ENCODE measurements at places on chromosomes 4 and X. TPM values are rescaled to one million over a fixed set of nuclear protein-coding genes. Genes with fewer than 3 reads are reported as not detected.

GRCh38 chr4:186104890-186105646, 564 bp downstream of the FAM149A start:
- peak; percentile 62 for DNase-seq

Gene FRYL
- 45.7 TPM for polyA plus RNA-seq

DNA sequence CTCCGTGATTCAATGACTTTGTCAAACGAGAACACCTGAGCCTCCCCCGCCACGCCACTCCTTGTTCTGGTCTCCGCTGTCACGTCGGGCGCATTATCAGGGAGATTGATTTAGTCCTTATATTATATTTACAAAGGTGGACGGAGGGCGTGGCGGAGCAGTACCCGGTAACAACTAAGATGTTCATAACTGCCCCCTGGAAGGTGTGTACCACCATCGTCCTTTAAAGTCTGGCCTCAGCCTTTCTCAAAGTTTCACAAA, 284.2 kb downstream of the PACRGL start:
- DNase-seq: no peak

GRCh38 chrX:139708067-139708466, at the start of gene MCF2:
TSS of gene MCF2 (minus strand) at chrX:139708167. CDS start at chrX:139651744, 56,423 bp downstream.
- DNase-seq: no peak

DNA sequence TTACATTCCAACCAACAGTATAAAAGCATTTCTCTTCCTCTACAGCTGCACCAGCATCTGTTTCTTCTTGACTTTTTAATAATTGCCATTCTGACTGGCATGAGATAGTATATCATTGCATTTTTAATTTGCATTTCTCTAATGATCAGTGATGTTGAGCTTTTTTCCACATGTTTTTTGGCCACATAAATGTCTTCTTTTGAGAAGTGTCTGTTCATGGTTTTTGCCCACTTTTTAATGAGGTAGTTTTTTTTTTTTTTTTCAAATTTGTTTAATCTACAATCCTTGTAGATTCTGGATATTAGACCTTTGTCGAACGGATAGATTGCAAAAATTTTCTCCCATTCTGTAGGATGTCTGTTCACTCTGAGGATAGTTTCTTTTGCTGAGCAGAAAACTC, 39.5 kb upstream of the TBC1D19 start:
- no peak for DNase-seq

- DNase-seq: no peak
Observed at GRCh38 chr4:148030193-148030873, 298.4 kb downstream of the ARHGAP10 start.

Gene SAGE1
- polyA plus RNA-seq: not detected

Gene IQSEC2
- 19.3 TPM for polyA plus RNA-seq

Gene RTL9
- 0.31 TPM for polyA plus RNA-seq

DNA sequence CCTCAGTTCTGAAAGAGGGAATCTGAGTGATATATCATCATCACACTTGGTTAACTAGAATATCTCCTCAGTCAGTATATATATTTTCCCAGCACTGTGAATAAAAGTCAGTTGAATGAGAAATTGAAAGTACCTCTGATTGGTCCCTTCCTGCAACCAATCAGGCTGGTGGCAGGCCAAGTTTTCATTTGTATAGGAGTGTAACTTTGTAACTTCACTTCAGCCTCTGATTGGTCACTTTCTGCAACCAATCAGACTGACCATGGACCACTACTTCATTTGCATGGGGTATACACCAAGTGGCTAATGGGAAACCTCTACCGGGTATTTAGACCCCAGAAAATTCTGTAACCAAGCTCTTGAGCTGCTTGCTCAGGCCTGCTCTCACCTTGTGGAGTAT, 2.0 kb upstream of the PGK1 start:
- DNase-seq: no peak

Gene SMAD1
- 46.2 TPM for polyA plus RNA-seq
